ENCODE measurements at places on chromosomes 5 and 9. TPM values are rescaled to one million over a fixed set of nuclear protein-coding genes. Genes with fewer than 3 reads are reported as not detected.

Gene SLC1A3
- not detected for total RNA-seq

Gene ADAMTSL1
- total RNA-seq, result not detected

Gene CEL
- 2.1 TPM for total RNA-seq

Gene WHRN
- 2.8 TPM for total RNA-seq

Gene ECSCR
- total RNA-seq, result 1.7 TPM

Gene PCDHB16
- not detected for total RNA-seq

Gene PCDHGA7
- 0.16 TPM for total RNA-seq

Gene SMARCA2
- 84.5 TPM for total RNA-seq

Gene PCDHGA5
- total RNA-seq, result 0.51 TPM

Gene CETN3
- 44.4 TPM for total RNA-seq

DNA sequence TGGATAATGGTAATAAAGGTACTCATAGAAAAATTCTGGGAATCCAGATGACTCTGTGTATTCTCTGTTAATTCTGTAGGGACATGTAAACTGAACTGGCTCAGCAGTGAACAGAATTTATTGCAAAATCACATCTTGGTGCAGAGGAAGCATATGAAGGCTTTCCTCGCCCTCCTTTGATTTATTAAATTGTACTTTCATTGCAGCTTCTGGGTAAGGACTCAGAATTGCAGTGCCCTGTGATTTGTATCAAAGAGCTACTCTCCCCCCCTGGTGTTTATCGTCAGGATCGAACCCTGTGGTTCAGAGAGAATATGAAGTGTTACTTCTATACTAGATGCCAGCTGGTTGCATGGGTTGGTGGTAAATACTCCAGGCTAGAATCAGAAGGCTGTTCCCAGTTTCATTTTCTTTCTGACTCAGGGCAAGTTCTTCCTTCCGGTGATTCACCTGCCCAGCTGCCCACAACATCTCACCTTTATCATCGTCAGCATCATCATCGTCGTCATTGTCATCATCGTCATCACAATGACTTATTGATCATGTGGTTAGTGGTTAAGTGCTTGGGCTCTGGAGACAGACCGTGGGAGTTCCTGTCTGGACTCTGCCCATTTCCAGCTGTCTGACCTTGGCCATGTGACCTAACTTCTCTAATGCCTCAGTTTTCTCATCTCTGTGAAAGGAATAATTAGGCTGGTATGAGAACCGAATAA lies 238.8 kb downstream of the ARHGAP26 start:
- peak; percentile 82 for DNase-seq

- DNase-seq, result no peak
Observed at GRCh38 chr5:39772307-39772706, 347.5 kb upstream of the DAB2 start.

DNA sequence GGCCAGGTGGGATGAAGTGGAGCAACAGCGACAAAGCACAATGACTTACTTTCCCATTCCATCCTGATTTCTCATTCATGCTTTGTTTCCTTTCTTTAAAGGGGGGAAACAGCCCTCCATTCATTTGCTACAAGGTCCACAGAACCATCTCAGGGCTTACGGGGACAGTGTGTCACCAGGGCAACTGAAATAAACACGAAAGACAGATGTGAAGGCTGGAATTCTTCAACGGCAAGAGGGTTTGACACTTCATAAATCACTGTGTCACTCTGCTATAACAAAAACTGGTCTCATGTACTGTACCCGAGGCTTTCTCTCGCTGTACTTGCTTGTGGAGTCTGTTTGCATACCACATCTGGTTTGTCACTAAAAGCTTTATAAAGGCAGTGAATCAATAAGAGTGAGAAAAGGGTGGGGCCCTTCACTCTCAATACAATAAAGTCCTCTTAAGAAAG lies 150.8 kb downstream of the EFNA5 start:
- DNase-seq, result no peak

- DNase-seq, result no peak
Observed at GRCh38 chr9:22683700-22684075, 237.1 kb downstream of the DMRTA1 start.

DNA sequence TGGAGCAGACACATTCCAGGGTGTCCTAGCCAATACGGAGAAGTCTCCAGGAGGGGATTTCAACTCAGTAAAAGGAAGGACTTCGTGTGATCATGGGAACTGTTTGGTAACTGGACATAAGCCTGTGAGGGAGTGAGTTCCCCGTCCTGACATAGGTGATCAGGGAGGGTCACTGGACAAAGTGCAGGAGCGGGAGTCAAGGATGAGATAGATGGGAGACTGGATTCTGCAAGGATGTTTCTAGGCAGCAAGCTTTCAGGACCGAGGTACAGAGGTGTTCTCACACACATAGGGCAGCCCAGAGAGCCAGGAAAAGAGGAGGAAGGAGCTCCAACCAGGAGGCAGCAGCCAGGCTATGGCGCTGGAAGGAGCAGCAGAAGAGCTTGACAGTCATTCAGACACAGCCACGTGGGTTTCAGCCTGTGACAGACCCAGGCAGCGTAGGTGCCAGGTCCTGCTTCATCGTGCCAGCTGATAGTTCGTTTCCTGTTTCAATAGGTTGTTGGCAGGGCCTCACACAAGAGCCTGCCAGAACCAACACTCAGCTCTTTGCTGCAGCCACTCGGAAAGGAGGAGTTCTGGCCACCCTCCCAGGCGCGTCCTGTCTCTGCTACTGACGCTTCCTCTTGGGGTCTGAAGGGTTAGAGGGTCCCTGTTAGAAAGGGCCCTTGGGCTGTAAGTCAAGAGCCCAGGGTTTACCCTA lies 84.1 kb downstream of the AMBP start:
- DNase-seq, result no peak

DNA sequence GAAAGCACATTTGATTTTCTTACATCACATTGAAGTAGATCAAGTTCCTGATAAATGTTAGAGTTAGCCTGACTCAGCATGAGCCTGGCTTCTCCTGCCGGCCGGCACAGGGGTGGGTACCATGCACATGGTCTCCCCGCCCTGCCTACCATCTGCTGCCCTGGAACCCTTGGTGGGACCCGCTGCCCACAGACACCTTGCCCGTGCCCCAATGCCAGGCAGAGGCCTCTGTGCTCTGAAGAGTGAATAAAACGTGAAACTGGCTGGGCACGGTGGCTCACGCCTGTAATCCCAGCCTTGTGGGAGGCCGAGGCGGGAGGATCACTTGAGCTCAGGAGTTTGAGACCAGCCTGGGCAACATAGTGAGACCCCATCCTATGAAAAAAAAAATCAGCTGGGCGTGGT lies 17.3 kb downstream of the EXD3 start:
- DNase-seq, result no peak

DNA sequence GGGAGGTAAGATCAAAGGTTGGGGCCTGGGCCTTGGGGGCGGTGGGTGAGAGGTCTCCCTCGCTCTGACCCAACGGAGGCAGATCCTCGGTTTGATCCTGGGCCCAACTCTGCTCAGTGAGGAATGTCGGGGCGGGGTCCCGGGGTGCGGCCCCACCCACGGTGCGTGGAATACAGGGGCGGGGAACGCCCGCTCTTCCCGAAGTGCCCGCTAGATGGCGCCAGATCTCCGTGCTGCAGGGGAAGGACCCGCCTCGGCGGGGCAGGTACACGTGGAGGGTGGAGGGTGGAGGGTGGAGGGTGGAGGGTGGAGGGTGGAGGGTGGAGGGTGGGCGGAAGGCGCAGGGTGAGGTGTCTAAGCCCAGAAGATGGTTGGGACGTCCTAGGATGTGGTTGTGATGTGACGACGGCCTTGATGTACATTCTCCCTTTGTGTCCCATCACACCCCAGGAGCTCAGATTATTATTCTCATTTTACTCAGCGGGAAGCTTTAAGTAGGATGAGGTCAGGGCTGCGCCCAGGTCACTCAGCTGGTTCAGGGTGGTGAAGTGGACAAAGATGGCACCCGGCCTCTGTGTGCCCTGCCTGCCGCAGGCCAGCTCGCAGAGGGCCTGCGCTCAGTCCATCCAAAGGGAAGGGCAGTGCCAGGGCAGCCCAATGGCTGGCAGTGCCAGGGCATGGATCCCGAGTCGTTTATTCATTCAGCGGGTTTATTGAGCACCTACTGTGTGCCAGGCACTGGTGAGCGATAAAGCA lies 9.4 kb upstream of the RPS14 start:
- DNase-seq, result peak; percentile 78

DNA sequence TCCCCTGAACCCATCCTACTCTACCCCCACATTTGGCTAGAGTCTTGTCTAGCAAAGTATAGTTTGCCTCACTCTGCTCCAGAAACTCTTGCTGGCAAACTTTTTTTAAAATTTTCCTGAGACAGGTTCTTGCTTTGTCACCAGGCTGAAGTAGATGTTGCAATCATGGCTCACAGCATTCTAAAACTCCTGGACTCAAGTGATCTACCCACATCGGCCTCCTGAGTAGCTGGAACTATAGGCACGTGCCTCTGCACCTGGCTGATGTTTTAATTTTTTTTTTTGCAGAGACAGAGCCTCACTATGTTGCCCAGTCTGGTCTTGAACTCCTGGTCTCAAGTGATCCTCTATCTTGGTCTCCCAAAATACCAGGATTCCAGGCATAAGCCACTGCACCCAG lies 175.8 kb upstream of the FBXL17 start:
- no peak for DNase-seq

DNA sequence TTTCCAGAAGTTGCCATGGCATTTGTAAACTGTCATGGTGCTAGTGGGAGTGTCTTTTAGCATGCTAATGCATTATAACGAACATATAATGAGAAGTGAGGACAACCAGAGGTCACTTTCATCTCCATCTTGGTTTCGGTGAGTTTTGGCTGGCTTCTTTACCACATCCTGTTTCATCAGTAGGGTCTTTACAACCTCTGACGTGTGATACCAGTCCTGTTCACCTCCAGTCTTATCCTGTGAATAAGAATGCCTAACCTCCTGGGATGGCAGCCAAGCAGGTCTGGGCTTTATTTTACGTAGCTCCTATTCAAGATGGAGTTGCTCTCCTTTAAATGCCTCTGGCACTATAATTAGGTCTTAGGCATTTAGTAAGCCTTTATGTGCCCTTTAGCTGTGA lies 20.4 kb upstream of the RFK start:
- no peak for DNase-seq

DNA sequence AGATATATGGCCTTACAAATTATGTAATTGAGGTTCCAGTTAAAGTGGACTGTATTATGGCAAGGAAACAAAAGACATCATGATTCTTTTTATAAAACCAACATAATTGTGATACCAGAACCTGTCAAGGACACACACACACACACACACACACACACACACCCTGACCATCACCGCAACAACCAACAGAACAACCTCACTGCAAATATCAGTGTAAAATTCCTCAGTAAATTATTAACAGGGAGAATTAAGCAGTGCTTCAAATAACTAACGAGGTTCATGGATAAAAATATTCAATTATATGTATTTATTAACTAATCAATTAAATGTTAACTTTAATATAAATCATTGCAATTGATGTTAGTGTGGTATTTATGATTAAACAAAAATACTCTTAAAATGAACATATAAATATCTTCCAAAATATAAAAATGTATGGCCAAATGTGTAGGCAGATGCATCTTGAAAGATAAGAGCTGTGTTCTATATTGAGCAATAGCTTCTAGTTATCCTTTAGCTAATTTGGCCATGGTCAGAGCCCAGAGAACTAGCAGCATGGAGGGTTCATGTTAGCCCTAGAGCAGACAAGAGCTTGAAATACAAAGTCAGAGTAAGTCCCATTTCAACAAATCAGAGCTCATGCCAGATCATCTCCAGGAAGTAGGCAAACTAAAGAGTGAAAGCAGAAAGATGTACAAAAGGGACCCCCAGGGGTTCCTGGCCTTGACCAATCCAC lies 280.5 kb upstream of the ADAMTS16 start:
- no peak for DNase-seq

- no peak for DNase-seq
Observed at GRCh38 chr9:116662646-116663310, 24.3 kb upstream of the TRIM32 start.

GRCh38 chr5:134005417-134006061 lies 764 bp upstream of the VDAC1 start:
- DNase-seq, result no peak

GRCh38 chr5:153099328-153099727 lies 391.1 kb upstream of the GRIA1 start:
- DNase-seq, result no peak

- no peak for DNase-seq
Observed at GRCh38 chr5:173496883-173497255, 119.6 kb downstream of the BOD1 start.

DNA sequence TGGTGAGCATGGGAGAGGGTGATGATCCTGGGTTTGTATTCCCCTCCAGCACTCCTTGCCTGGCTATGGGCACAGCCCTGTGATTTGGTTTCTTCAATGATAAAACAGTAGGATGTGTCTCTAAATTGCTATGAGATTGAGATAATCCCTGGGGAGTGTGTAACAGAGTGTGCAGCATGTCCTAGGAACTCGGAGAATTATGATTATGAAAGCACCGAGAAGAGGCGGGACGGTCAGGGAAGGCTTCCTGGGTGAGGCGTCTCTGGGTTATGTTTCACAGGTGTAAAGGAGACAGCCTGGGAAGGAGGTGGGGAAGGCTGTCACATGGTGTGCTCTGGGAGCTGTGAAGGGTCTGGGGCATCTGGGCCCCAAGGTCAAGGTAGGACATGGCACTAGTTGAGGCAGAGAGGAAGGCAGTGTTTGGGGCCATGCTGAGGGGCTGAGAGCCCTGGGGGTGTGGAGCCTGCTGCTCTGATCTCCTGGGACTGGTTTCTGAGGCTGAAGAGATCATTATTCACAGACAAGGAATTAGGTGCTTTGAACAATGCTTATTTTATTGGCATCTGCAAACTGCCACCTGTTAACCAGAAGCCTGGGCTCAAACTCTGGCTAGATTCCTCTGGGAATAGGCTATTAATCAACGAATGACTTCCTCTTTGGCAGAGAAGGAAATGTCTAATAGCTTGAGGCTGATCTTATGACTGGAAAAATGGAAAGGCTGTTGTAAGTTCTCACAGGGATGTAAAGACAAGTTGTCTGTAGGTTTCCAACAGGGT lies 73.8 kb upstream of the IL12B start:
- DNase-seq, result no peak

GRCh38 chr5:133565993-133566392 lies 46.3 kb downstream of the FSTL4 start:
- DNase-seq, result no peak

DNA sequence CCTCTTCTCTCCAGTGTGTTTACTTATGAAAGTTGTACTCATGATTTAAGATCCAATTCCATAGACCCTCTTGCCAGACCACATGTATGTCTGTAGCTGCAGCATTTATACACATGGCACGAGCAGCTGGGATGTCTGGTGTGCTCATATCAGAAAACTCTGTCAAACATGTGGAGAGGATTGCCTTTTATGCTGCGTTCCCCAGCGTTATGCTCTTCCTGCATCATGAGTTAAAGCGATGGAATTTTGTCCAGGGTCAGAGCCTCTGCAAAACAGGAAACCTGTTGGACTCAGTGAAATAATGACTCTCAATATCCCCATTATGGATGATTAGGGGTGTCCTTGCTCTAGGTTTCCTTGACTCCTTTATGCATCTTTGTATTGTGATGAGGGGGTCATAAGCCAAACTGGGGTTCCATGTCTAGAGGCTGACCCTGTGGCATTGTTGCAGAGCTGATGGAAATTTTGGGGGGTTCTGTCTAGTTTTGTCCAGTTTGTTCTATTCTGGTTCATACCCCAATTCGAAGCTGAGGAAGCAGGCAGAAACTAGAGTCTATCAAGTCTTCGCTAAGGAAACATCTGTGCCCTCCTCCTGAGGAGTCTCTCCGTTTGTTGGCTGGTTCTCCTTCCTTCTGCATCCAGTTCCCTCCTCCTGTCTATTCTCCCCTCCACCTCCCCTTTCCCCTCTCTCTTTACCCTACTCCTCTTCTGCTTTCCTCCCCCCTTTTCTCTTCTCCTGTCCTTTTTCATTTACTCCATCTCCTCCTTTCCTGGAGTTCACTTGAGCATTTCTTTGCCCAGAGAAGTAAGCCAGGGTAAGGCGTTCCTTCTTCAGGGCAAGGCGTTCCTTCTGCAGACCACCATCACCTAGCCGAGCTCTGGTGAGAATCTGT lies 252.8 kb downstream of the MAST4 start:
- DNase-seq, result no peak
